Hindlimb muscle (tissue), 1 donor: ENCODE measurements at places on chromosomes 1 and 21.

DNA sequence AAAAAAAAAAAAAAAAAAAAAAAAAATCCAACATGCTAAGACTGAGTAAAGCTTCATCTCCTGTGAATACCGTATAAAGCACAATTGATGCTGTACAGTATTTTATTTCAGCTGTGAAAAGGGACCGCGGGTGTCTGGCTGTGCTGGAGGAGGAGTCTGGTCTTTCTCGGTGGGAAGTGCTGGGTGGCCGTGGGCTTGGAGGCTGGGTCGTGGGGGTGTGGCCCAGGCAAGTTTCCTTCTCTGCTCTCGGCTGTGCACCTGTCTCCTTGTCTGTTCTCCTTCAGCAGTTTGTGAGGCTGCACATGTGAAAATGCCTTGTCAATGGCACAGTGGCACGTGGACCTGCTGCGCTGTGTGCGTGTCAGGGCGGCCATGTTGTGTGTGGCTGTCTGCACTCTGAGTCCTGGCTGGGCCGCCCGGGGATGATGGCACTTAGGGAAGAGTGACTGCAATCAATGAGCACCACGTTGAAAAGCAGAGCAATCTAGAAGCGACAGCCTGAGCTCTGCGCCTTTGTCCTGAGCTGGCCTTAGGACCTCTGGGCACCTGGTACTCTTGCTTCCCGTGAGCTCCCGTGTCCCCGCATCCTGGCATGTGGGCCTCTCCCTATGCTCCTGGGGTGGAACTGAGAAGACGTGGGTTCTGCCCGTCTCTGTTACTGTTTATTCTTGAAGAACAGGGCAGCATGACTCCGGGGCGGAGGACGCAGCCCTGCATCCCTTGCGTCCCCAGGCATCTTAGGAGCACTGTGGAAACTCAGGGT, 14.5 kb downstream of the AGPAT3 start:
- DNase-seq = no peak

- no peak for DNase-seq
Measured at GRCh38 chr1:53094533-53094919, 32.5 kb downstream of the PODN start.

- no peak for DNase-seq
Measured at GRCh38 chr1:245246433-245246832, 91.6 kb downstream of the KIF26B start.

DNA sequence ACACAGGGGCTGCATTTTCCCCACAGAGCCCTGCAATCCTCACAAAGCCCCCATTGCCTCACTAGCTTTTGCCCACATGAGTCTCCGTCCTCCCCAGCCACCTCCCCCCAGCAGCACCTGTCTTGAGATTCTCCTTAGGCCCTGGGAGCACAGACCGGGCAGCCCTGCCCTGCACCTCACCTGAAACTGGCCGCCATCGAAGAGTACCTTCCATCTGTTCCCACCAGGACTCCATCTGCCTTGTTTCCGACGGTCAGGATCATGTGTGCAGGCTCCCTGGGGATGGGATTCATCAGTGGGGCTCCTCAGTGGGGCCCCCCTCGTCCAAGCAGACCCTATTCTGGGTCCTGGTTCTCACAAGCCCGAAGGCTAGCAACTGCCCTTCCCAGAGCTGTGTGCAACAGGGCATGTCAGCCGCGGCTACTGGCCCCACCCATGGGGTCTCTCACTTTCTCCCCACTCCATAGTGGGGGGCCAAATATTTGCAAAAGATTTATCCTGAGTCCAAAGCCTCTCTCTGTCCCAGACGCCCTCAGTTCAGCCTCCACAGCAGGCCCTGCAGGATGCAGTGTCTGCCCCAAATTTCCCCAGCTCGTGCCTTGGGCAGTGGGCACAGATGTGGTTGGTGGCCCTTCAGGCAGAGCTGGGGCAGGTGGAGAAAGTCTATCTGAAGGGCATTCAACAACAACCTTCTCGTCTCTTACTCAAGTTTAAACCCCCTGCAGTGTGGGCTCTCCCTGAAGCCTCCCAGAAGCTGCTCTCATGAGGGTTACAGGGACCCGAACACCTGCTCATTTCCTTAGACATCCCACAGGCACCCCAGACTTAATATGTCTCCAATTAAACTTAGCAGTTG, 4.8 kb downstream of the PDZK1IP1 start:
- no peak for DNase-seq

GRCh38 chr1:205589046-205589445, 42.8 kb downstream of the ELK4 start:
- DNase-seq = no peak

GRCh38 chr1:2566101-2567045, 10.2 kb downstream of the TNFRSF14 start:
- DNase-seq = no peak

DNA sequence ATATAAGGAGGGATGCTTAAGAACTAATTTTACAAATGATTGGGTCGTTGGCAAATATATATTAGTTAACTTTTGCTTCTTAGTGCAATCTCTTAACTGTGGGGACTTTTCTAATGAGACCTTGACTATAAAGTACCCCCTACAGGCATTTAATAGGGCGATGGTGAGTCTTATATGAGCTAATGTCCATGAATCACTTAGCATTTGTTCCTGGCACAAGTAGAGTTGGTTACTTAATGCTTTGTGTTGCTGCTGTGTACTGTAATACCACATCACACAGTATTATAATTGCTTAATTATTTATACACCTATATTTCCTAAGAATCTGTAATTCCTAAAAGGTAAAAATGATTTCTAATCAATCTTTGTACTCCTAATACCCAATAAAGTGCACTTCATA, 25.3 kb upstream of the TMCO1 start:
- DNase-seq = no peak

DNA sequence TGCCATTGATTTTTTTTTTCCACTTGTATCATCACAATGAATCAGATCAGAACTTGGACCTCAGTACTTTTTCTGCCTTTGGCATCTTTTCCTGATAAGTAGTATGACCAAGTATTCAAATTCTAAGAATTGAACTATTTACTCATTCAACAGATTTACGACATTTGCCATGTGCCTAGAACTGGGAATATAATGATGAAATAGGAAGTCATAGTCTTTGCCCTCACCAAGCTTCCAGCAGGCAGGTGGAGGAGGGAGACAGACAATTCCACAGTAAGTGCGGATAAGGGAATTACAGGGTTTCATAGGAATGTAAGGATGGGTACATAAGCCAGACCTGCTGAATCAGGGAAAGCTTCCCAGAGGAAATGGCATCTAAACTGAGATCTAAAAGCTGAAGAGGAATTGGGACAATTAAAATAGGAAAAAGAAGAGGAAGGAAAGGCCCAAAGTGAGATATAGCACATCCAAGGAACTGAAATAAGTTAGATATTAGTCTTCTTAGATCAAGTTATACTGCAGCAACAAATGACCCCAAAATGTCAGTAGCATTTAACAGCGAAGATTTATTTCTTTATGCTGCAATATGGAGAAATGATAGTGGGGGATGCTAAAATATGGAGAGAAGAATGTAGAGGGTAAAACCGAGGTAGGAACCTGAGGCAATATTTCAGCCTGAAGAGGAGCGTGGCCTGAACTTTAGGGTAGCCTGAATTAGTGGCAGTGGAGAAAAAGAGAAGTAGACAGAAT, 5.3 kb upstream of the DDX59 start:
- no peak for DNase-seq

DNA sequence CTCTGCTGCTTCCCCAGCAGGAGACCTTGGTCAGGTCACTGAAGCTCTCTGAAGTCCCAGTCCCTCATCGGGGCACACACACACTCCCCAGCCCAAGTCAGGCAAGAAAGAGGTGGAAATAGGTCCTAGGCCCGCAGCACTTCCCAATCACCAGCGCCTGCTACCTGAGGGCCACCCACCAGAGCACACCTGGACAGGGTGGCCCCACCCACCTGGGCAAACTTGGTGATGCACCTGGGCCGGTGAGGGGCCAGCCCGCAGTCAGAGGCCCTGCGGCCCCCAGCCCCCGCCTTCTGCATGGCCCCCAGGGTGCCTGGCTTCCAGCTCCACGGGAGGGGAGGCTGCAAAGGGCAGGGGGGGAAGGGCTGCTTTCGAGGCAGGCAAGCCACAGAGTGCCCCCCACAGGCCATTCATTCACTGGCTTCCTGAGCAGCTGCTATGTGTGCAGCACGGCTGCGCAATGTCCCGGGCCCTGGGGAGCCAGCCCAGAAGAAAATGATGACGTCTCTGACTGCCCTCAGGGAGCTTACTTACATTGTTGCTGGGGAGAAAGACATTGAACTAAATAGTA, 4.7 kb downstream of the SH2D5 start:
- DNase-seq = no peak
